G401 (cell line): ENCODE measurements at places on chromosomes 2 and 18. TPM values are rescaled to one million over a fixed set of nuclear protein-coding genes. Genes with fewer than 3 reads are reported as not detected.
A peak's percentile ranks its signal among the peaks of the same experiment; 100 is the strongest.

GALNT13 gene
- total RNA-seq: 10.5 and 22.8 TPM in 2 replicates

B3GNT7 gene
- 0.14 and 0.18 TPM in 2 replicates for total RNA-seq

CD8B gene
- total RNA-seq: not detected in 2 replicates

ALK gene
- not detected in 2 replicates for total RNA-seq

KDM3A gene
- 31.9 and 53.2 TPM in 2 replicates for total RNA-seq

CDH20 gene
- not detected in 2 replicates for total RNA-seq

GALR1 gene
- not detected in 2 replicates for total RNA-seq

PDK1 gene
- total RNA-seq: 4.1 and 10.0 TPM in 2 replicates

NPAS2 gene
- total RNA-seq: not detected in 2 replicates

EDAR gene
- not detected in 2 replicates for total RNA-seq

SCYGR7 gene
- not detected in 2 replicates for total RNA-seq

GAREM1 gene
- total RNA-seq: not detected in 2 replicates

GRCh38 chr2:226136739-226137138 lies 662.9 kb downstream of the IRS1 start:
- no peak for DNase-seq

DNA sequence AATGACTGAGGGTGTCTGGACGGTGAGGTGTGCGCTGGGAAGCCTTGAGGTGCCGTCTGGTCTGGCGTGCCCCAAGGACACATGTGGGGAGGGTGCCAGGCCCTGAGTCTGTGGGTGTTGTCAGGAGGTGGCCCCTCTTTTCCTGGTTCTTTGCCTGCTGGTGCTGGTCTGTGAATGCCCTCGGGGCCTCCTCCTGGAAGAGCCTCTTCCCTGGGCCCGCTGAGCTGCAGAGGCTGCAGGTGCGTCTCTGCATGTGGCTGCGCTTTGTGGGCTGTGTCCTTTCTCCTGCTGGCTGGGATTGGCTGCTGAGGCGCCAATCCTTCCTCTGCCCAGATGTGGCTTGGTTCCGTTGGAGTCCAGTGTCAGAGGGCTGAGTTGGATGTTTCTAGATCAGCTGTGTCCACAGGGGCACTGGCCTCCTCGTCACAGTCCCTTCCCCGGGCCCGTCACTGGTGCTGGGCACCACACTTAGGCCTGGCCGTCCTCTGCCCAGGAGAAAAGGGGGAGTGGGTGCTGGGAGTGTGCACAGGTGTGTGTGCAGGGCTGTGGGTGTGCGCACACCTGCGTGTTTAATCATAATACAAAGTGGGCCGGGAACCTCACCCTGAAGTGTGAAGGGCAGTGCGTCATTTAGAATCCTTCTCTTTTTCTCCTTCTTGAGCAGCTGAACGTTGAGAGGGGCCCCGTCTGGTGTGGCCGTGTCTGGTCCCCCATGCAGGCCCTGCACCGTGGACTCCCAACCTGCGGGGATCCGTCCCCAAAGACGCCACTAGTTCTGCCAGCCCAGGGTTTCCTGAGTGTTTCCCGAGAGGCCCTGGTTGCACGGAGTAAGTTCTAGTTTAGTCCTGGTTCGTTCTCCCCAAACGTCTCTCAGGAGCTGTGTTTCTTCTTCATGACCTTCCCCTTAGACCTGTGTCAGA lies 35.5 kb downstream of the RTP5 start:
- DNase-seq: no peak

- DNase-seq: no peak
These were observed 1.3 kb downstream of the RAB10 start for GRCh38 chr2:26035090-26035743.

- no peak for DNase-seq
These were observed 55.8 kb downstream of the NEMP2 start for GRCh38 chr2:190478572-190479195.

GRCh38 chr18:42892181-42892580 lies 223.3 kb downstream of the RIT2 start:
- DNase-seq: no peak

- peak; percentile 26 for DNase-seq
These were observed 587 bp upstream of the TANK start for GRCh38 chr2:161159456-161160225.

GRCh38 chr18:77433076-77433475 lies 183.4 kb downstream of the GALR1 start:
- DNase-seq: peak; percentile 47

- no peak for DNase-seq
These were observed 133.5 kb upstream of the IL1R2 start for GRCh38 chr2:101858246-101858645.

- no peak for DNase-seq
These were observed 293.1 kb downstream of the CDCA7 start for GRCh38 chr2:173647681-173648311.

- DNase-seq: no peak
These were observed 102.7 kb upstream of the SMAD2 start for GRCh38 chr18:48032876-48033789.

GRCh38 chr18:43422518-43422917 lies 145.2 kb upstream of the SYT4 start:
- DNase-seq: peak; percentile 41

DNA sequence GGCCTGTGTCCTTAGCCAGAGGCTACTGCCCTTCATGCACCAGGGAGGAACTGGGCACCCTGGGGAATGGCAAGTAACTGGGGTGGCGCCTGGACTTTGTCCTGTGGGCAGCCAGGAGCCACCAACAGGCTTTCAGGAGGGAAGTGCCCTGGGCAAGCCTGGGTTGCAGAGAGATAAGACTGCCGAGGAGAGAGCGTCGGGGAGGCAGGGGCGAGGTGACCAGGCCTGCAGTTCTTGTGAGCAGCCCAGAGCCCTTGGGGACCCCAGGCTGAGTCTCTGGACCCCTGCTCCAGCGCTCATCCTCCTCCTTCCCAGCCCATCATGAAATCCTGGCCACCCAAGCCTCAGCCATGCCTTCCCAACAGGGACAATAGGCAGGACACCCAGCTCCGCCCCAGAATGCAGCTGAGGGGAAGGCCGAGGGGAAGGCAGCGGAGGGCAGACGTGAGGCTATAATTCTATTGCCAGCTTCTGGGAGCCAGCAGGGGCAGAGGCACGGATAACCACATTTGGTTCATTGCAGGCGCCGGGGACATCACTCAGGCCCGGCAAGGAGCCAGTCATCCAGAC lies 25.1 kb downstream of the ADRA2B start:
- DNase-seq: no peak

GRCh38 chr2:129768036-129768386 lies 211.5 kb upstream of the RAB6C start:
- no peak for DNase-seq

- no peak for DNase-seq
These were observed 111.7 kb downstream of the ACOXL start for GRCh38 chr2:110843959-110844510.

DNA sequence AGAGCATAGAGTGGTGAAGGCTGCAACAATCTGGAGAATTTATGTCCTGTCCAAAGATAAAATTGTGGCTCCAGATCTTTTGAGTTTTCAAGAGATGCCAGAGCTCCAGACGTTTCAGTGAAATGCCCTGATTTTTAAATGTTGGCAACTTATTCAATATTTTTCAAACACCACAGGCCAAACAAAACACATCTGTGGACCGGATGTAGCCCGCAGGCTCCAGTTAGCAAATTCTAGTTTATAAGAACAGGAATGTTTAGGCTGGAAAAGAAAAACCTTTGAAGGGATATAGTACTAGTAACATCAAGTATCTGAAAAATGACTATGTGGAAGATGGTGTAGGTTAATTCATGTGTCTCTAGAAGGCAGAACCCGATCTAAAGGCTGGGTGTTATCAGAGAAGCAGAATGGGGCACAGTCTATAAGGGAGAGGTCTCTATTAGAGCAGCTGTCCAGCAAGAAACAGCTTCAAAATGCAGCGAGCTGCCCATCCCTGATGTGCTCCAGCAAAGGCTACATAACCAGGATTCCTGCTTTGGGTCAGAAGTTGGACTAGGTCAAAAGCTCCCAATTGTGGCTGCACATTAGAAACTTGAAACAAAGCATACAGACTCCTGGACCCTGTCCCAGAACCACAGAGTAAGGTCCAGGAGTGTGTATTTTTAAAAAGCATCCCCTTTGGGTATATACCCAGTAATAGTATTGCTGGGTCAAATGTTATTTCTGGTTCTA lies 105.9 kb downstream of the ANKRD44 start:
- DNase-seq: no peak

- no peak for DNase-seq
These were observed 17.2 kb upstream of the ARL4C start for GRCh38 chr2:234514099-234514498.

DNA sequence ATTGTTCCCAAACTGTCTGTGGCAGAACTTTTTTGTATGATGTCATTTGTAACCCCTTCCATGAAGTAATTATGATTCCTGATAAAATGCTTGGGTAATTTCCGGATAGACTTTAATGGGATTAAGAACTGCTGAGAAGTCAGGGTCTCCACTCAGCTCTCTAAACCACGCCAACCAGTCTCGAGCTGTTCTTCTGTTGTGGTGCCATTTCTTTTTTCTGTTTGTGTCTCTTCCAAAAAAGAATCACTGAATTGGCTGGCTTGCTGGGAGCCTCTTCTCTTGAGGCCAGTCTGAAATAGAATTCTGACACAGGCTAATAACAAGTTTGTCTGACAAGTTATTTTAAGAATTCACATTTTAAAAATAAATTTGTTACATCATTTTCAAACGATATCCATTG lies 198.9 kb downstream of the BCL2 start:
- DNase-seq: no peak

- no peak for DNase-seq
These were observed 73.0 kb downstream of the NCKAP5 start for GRCh38 chr2:133495226-133495625.

GRCh38 chr2:237097326-237097910 lies 11.7 kb downstream of the COPS8 start:
- DNase-seq: no peak

- DNase-seq: peak; percentile 39
These were observed 258 bp downstream of the MGAT4A start for GRCh38 chr2:98730707-98731040.

DNA sequence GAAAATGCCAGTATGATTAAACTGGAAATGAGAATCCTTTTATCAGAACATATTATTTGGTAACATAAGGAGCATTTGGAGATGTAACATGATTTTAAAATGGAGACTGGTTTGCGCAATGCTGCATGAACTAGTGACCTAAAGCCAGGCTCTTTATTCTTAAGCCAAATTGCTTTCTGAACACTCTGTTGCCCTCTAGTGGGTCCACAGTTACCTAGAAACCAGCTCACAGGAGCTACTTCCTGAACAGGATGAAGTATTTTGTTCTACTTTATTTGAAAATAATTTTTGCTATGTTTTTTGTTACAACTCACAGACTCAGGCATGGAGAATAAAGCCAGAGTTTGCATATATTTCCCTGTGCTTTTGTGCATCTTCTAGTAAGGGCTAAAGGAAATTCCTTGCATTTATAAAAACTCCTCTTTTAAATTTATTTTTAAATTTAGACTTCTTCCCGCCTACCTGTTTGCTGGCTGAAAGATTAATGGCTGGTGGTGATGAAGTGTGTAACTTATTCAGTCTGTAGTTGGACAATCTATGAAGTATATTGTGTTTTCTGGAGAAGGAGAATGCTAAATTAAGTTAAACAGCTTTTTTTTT lies 146.7 kb downstream of the PARD3B start:
- DNase-seq: peak; percentile 33

- DNase-seq: peak; percentile 85
These were observed 20.0 kb upstream of the MTCL1 start for GRCh38 chr18:8685141-8685913.

DNA sequence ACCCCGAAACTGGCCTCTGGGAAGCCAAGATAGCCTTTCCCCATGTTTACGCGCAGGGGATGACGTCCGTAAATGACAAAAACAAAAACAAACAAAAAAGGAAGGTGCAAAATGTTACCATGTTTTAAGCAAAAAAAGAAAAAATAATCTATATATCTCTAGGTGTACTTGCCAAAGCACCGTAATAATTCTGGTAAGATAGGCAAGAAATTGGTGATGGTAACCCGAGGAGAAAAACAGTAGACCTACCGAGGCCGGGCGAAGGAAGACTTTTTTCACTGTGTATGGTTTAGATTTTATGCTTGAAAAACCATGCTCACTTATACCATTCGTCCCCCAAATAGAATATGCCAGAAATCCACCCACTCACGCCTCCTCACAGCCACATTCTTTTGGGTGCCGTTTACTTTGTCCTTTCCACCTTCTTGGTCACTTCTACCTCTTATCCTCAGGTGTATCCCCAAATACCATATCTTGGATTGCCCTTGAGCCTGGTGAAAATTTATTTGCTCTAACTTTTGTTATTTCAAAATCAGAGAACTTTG lies 8.0 kb downstream of the GATA6 start:
- no peak for DNase-seq

- DNase-seq: no peak
These were observed 363.5 kb upstream of the TNP1 start for GRCh38 chr2:217223222-217223930.

DNA sequence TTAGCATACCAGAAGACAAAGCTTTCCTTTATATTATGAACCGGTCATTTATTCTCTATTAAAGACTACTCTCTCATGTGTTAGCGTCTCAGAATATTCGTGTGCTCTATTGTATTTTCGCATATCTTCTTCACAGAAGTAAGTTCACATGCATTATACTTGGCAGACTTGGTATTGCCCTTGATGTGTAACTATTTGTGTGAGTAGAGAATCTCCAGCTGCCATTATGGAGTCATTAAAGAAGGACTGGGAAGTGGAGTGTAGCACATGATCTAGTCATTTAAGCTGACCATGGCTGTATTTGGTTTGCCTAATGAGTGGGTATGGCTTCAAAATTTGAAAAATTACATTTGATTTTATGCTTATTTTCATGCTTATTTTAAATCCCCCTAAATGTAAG lies 92.9 kb downstream of the TTC27 start:
- no peak for DNase-seq
